ENCODE measurements at places on chromosomes 2 and 18.
A peak's percentile ranks its signal among the peaks of the same experiment; 100 is the strongest.

DNA sequence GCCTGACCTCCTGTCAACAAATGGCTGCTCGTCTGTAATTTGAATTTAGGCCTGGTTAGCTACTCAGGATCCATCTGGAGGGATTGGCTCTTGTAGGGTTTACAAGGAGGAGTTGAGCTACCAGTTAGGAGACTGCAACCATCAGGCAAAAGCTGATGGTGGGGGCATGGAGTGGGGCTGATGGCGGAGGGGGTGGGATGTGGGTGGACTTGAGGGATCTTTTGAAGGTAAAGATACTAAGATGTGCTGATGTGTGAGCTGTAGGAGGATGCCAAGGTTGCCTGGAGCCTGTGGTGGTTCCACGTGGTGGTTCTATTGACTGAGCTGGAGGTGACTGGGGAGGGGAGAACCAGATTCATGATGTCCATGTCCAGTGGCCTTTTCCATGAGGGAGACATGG is 240.7 kb downstream of the LPIN1 start:
- DNase-seq, result no peak

GRCh38 chr2:158100411-158100810 is 1.3 kb upstream of the UPP2 start:
- DNase-seq, result no peak

DNA sequence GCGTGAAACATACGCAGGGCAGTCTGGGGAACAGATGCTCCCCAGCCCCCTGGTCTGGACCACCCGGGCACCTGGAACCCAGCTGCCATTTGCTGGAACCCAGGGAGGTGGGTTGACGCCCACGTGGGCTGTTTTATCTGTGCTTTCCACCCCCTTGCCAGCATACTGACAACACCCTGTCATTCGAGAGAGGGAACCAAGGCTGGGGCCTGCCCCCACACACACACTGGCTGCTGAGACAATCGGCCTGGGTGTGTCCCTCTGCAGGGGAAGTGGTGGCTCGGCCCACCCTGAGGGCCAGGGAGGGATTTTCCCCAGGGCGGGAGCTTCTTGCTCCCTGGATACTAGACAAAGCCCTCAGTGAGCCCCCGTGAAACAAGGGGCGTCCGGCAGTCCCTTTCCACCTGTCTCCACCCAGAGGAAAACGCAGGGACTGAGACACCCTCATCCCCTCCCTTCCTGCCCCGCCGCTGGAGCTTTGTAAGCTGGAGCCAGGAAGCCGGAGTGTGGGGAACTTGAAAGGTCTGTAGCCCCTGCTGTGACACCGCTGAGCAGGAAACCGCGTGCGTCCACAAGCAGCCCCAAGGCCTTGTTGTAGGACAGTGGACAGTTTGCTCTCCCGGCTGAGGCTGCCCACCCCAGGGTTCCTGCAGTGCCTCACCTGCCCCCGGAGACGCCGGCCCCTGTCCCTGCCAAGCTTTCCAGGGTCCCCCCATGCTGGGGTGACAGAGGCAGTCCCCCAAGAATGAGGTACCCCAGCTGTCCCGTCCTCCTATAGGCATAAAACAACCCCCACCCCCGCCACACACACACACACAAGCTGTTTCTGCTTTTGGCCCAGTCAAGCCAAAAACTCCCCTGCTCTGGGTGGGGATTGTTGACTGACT is 14.1 kb upstream of the KLF11 start:
- peak; percentile 18 for DNase-seq

DNA sequence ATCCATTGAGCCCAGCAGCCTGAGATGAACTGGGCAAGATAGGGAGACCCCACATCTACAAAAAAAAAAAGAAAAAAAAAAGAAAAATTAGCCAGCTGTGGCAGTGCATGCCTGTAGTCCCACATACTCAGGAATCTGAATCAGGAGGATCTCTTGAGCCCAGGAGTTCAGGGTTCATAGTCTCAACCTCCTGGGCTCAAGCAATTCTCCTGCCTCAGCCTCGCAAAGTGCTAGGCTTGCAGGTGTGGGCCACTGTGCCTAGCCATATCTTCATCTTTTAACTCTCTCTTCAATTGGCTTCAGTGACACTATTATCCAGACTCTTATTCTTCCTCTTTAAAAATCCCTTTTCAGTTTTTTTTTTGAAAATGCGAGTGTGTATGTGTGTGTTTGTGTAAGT is 28.5 kb upstream of the YES1 start:
- DNase-seq, result no peak

DNA sequence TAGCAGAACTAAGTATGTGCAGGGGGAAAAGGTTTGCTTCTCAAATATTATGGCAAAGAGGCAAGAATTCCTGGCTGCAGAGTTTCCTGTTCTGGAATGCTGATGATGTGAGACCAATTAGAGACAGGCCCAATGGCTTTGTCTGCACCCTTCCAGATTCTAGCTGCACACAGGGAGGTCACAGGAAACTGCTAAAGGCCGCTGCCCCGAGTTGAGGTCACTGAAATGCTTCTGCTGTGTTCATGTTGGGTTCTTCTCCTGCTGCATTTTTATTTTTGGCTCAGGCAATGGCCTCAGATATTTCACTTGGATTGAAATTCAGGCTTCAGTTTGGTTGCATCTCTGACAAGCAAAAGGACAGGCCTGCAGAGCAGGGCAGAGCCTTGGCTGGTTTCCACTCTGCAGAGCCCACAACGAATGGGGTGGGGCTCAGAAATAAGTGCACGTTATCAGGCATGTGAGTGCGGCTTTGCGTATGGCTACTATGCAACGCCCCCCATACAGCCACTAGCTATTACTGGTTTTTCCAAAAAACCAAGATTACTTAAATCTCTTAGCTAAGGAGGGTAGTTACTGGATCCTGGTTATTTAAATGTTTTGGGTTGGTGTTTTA is 66.9 kb upstream of the FZD5 start:
- no peak for DNase-seq

DNA sequence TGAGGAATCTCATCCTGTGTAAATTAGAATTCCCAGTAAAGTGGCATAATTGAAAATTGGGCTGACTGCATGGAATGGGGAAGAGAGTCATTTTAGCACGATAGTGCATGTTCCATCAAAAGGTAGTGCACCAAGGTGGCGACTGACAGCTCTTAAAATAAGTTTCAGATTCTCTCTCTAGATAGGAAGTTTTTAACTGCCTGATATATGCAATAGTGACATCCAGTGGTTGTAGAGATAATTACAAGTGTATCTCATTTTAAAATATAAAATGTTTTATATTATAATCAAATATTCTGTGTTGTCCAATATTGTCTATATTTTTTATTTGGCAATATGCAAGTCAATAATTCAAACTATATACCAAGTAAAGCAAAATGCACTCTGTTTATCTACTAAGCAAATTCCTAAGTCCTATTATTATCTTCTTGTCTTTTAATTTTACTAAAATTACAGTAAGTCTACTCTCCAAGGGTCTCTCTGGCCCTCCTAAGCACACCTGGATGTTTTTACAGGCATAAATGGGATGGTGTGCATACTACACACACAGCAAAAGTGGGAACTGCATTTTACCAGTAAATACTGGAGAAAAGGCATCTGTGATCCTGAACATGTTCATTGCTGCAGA is 397.7 kb upstream of the HNRNPA3 start:
- peak; percentile 29 for DNase-seq

- no peak for DNase-seq
Measured at GRCh38 chr2:95275151-95275515, 884 bp downstream of the PROM2 start.

DNA sequence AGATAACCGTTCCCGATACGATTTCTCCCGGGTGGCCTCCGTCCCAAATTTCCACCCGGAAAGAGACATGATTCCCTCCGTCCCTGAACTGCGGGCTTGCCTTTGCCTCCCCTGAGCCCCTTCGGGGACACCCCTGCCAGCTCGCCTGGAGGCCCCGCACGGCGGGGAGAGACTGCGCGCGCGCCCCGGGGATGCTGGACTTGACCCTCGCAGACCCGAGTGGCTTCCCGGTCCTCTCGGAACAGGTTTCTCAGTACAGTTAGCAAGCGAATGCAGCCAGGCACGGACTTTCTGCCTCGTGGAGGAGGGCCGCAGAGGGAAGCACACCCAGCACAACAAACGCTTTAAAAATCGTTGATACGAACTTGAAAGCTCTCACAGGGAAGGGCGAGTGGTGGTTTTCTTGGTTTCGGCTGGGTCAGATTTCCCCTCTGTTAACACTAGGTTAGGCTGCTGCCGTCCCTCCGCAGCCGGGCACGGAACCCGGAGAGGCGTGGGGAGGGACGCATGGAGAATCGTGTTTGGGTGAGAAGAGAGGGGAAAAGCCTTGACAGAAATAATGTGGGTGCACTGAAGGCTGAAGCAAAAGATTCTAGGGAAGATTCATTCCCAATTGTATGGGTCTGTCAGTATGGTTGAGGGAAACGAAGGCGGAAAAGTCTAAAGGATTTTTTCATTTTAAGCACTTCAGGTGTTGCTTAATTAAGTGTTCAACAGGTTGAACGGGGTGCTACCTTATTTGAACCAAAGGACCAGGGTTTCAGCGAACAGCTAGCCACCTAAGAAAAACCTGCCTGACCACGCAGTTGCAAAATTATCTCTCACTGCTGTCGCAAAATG is 916 bp downstream of the TNFRSF11A start:
- peak; percentile 45 for DNase-seq

GRCh38 chr18:72692595-72692994 is 148.5 kb upstream of the CBLN2 start:
- DNase-seq, result no peak

DNA sequence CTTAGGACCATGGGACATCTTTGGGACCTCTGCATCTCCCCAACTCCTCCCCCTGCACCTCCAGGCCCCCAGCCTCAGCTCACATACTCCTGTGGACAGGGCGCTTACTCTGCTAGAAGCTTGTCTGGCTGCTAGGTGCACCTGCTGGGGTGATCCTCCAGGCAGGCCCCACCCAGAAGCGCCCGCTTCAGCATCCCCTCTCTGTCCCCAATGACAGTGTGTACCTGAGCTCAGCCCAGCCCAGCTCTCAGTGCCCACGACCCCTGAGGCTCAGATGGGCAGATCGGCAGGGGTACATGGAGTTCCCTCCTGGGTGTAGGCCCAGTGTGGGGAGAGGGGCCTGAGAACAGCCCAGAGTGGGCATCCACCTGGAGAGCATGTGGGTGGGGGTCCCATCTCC is 5.9 kb downstream of the TEKT4 start:
- no peak for DNase-seq

DNA sequence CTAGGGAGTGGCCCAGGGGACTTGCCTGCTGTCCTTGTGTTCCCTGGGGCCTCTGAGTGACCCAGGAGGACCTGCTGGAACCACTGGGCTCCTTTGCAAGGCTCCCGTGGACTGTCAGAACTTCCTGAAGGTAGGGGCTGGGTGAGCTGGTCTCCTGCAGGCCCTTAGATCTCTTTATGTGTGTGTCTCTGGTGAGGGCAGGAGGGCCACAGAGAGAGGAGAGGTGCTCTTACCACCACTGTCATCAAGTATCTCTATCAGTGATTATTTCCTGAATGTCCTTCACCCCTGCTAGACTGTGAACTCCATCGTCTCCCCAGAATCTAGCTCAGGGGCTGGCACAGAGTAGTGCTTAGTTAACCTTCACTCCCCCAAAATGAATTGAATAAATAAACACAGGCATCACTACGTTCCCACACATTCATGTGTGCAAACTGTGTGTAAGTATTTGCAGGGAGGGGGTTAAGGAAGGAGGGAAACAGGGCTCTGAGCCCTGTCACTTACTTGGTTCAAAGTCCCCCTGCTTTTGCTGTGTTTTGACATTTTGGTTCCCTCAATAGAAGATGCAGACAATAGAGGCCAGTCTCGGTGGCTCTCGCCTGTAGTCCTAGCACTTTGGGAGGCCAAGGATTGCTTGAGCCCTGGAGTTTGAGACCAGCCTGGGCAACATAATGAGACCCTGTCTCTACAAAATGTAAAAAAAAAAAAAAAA is 100.8 kb upstream of the HAAO start:
- no peak for DNase-seq

DNA sequence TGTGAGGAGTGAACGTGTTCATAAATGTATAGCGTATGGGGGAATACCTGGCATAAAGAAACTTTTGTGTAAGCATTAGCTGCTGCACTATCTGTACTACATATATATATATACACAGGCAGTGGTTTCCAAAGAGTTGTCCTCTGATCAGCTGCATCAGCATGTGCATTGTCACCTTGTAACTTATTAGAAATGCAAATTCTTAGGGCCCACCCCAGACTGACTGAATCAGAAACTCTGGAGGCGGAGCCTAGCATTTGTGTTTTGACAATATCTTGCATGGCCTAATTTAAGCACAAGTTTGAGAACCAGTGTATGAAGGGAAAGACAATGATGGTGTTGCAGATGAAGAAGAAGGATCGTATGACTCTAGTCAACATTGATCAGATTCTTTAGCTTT is 299.5 kb downstream of the CCDC102B start:
- no peak for DNase-seq

- peak; percentile 91 for DNase-seq
Measured at GRCh38 chr2:241702155-241703031, 554 bp downstream of the ING5 start.

DNA sequence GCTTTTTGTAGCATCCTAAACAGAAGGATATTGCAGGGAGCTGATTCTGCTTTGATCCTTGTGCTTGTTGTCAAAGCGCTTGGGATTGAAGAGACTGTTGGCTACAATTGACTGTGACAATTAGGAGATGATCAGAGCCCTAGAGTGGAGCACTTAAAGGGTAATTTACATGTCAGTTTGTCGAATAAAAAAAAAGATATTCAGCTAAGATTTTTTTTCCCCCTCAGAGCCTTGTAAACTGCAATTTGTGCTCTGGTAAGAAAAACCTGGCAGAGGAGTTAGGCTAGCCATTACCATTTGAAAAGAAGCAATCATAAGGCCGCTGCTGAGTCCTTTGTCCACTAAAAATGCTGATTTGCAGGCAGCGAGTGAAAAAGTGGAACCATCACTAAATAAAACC is 47.8 kb upstream of the ZEB2 start:
- DNase-seq, result no peak

DNA sequence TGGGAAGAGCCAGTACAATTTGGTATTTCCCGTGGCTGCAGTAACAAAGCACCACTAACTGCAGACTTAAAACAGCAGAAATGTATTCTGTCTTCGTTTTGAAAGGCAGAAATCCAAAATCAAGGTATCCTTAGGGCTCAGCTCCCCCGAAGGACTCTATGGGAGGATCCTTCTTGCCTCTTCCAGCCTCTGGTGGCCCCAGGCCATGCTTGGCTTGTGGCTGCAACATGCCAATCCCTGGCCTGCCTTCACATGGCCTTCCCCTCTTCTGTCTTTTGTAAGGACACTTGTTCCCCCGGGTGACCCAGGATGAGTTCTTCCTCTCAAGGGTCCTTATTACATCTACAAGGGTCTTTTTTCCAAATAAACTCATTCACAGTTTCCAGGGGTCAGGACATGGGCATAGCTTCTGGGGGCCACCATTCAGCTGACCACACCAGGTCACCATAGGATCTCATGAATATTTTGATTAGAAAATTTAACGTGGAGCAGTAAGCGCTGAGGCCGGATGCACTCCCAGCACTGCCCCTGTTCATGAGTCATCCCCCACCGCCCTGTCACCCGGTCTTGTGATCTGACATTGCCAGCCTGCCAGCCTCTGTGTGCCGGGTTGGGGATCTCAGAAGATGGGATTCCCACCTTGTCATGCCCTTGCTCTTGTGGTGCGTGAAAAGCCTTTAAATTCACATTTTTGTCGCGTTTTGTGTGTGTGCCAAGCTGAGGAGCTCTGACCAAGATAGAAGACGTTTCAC is 61.2 kb upstream of the B3GNT7 start:
- DNase-seq, result no peak

GRCh38 chr2:30208453-30208852 is 22.9 kb upstream of the LBH start:
- peak; percentile 52 for DNase-seq
